Left renal pelvis (tissue), 4 donors: ENCODE measurements at places on chromosomes 13 and 19. TPM values are rescaled to one million over a fixed set of nuclear protein-coding genes. Genes with fewer than 3 reads are reported as not detected.

DNA sequence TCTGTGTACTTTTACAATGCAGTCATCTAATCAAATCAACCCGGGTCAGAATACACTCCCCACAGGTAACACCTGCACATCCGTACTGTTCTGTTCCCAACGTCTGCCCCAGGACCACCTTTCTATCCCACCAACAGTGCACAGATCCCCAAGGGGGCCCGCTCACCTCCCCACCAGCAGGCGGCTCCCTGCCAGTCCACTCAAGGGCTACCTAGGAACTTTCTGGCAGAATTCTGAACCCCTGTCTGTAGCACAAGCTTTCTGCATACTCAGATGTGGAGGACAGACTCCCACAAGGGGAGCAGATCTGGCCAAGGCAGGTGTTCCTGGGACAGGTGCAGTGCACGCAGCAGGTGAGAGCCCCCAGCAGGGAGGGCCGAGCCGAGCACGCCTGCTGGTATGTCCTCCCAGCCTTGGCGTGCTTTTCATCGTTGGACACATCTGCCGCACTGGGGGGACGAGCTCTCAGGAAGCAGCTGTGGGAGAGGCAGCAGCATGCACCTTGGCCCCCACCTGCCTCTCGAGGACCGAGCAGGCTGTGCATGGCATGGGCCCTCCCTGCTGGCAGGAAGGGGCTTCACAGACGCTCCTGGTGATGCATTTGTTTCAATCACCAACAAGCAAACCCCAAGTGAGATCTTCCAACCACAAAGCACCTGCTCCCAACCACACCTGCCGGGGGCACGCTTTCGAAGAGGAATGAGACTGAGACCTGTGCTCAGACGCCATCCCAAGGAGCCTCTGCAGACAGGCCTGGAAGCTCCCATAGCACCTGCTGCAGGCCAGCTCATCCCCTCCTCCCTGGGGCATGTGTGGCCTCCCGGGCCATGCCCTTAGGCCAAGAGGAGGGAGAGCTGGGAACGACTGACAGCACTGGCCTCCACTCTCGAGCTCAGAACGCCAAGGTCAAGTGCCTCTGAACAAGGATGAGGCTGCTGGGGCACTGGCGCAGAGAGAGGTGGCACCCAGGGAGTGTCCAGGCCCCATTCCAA lies 35.9 kb downstream of the RAB20 start:
- no peak for DNase-seq

Gene SLC25A41
- polyA plus RNA-seq = 0.88 TPM

Gene SIGLECL1
- not detected for polyA plus RNA-seq

GRCh38 chr13:23472189-23472588 lies 38.7 kb upstream of the SACS start:
- DNase-seq = no peak

DNA sequence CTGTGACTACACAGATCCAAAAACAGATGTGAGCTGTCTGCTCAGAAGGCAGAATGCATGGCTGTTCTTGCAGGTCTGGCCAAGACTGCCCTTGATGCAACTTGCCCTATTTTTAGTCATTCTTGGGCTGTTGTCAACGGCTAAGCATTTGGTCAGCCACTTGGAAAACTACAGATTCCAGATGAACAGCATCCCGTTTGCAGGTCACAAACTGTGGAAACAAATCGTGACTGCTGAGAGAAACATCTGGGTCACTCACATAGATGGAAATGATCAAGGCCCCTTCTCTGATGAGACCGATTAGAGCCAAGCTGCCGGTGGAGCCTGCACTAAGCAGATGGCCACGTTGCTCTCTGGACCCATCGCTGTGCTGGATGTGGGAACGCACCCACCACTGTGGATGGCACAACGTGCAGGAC lies 15.4 kb upstream of the METTL21C start:
- no peak for DNase-seq

Gene FUT2
- 4.5 TPM for polyA plus RNA-seq

Gene GAPDHS
- not detected for polyA plus RNA-seq

- no peak for DNase-seq
Measured at GRCh38 chr13:76630629-76631230, 255.5 kb downstream of the KCTD12 start.

GRCh38 chr13:67048084-67048820 lies 181.9 kb downstream of the PCDH9 start:
- DNase-seq = peak; percentile 74

DNA sequence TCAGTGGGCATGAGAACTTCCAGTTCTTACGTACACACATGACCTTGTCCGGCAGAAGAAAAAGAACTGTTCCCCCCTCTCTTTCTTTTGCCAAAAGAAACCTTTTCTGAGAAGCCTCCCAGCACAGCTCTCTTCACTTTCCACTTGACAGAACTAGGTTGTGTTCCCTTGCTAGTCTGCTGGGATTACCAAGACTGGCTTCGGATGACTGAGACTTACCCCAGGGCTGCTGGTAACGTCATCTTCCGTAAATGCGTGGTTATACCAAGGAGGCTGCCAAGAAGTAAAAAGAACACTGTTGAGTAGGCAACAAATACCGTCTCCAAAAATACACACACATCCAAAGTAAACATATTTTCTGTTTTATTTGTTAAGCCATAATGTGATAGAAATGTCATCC lies 908.2 kb downstream of the EFNB2 start:
- DNase-seq = no peak

Gene PVR
- polyA plus RNA-seq = 25.9 TPM

DNA sequence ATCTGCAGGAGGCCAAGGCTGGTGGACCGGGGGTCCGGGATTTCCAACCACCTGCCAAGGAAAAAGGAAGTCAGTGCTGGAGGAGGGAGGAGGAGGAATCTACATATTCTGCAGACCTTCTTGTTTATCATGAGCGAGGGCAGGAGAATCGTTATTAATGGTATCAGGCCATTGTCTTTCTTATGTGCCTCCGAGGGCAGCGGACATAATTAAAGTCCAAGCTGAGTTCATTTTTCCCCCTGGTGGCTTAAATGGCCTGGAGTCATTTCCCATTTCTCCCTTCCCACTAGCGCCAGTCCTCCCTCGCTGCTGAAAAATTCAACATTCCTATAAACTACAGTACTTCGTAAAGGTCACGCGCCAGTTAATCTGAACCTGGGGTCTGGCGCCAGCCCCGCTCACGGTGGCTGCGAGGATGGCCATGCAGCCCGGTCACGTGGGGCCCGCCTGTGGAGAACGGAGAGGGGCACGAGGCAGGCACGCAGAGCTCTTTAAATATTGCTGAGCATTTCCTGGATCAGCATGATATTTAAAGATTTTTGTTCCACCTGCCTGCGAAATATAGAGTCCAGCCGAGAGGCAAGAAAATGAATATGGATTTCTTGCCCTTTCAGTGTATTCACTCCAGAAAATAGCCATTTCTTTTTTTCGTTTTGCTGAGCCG lies 85.2 kb upstream of the PCDH8 start:
- no peak for DNase-seq

DNA sequence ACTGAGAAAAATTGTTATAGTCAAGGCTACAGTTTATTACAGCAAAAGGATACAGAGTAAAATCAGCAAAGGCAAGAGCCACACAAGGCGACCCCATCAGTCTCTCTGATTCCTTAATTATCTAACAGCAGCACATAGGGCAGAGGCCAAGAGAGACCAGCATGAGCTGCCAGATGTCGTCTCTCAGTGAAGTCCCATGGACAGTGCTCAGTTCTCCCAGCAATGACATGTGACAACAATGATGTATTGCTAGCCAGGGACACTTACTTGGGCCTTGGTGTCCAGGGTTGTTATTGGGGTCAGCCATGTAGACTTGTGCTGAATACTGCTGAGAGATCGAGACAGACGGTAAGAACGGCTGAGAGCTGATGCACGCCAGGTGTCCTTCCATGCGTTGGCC lies 22.3 kb downstream of the ZSWIM9 start:
- DNase-seq = no peak

- no peak for DNase-seq
Measured at GRCh38 chr19:48135411-48135810, 24.8 kb upstream of the PLA2G4C start.

- no peak for DNase-seq
Measured at GRCh38 chr13:76326343-76326742, 559.9 kb downstream of the KCTD12 start.

DNA sequence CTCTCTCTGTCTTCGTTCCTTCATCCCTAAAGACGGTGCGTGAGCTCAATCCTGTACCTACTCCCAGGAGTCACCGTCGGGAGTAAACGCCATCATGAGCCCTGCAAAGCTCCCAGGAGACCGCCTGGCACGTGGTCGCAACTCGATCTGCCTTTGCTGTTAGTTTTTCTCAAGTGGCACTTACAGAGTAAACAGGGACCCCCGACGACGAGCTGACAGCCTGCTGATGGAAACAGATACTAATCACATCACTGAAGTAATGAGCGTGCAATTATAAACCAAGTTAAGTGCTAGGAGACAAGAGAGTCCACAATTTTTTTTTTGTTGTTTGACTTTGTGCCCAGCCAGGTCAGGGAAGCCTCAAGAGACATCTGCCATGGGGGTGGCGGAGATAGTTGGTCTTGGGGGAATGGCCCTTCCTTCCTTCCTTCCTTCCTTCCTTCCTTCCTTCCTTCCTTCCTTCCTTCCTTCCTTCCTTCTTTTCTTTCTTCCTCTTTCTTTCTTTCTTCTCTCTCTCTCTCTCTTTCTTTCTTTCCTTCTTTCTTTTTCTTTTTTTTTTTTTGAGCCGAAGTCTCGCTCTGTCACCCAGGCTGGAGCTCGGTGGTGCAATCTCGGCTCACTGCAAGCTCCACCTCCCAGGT lies 23.6 kb downstream of the CACNG6 start:
- no peak for DNase-seq

GRCh38 chr13:99386495-99386894 lies 79.3 kb upstream of the GPR183 start:
- DNase-seq = no peak

- DNase-seq = no peak
Measured at GRCh38 chr13:46374710-46375109, 12.3 kb downstream of the RUBCNL start.
